ENCODE measurements at places on chromosomes 1 and 21.

DNA sequence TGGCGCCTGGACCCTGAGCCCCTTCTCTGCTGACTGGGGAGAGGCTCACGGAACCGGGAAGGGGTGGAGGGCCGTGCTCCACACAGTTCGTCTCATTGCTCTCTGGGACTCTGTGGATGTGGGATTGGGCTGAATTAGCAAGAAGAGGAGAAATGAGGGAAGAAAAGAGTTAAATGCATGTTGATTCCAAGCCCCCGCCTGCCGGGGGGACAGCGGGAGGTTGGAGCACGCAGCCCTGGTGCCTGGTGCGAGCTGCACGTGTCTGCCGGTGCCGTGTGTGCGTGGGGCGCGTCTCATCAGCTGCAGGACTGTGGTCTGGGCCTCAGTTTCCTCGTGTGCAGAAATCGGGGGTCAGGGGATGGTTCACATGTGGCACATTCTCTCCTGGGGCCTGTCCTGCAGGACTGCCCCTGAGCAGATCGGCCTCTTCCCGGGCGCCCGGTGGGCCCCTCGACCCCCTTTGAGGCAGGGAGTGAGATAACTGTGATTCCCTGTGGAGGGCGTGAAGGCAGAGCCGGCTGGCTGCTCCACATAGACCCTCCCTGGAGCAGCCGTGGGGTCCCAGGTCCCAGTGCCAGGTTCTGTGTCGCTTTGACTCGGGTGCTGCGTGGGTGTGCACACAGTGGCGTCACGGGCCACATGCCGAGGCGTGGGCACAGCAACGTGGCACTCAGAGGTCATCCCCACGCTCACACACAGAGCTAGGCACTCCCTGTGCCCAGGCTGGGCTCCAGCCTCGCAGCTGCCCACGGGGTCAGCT is 11.4 kb downstream of the SAMD11 start:
- no peak for DNase-seq

- no peak for DNase-seq
Measured at GRCh38 chr1:85135392-85135798, 65.4 kb downstream of the SYDE2 start.

DNA sequence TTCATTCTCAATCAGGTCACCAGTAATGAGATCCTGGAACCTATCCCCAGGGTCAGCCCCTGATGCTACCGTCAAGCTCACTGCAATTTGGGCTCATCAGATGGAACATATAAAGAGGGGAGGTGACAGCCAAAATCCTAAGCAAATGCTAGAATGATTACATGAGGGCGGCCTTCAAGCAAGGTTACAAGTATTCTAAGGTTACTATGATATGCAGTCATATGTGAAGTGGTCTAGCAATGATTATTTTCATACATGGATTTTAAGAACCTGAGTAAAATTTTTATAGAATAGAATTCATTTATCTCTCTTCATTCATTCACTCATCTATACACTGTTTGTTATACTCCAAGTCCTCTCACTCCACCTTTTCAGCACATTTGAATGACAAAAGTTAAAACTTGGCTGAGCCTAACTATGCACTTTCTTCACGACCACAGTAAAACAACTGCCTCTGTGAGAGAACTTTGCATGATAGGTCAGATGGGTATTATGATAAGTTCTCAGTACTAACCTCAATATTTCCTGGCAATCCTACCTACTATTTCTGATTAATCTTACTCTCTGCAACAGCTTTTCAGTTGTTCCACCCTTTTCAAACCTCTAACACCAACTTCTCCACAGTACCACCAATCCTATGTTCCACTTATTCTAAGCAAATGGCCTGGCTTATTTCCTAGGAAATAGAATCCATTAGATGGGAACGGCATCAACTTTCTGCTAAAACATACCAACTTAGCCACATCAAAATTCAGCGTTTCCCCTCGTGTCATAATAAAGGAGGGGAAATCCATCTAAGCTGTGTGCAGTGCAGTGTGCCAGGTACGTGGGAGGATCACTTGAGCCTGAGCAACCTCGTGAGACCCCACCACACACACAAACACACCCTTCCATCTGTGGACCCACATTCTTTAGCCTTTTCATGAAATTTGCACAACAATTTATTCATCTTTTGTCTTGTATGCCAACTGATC is 32.0 kb downstream of the LHX9 start:
- DNase-seq = no peak

- no peak for DNase-seq
Measured at GRCh38 chr1:216742625-216743024, 19.4 kb upstream of the ESRRG start.

All from Daoy (cell line).